ENCODE measurements at places on chromosomes 1 and 21.

- DNase-seq: no peak
Observed at GRCh38 chr1:197967066-197967465, 49.9 kb downstream of the LHX9 start.

DNA sequence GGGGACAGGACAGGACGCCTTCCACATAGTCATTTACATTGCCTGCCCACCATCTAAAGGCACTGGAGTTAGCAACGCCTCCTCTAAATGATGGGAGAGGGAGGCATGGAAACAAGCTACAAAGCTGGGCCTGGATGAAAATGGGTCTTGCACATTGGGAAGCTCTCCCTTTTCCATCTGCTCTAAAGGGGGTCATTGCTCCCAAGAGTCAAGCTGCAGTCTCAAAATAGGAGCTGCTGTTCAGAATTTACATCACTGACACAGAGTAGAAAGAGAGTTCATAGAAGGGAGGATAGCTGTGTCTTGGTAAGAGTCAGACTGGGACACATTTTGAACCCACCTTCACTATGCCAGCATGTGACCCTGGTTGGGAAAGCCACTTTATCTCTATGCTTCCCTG, 26.6 kb downstream of the RCSD1 start:
- no peak for DNase-seq

DNA sequence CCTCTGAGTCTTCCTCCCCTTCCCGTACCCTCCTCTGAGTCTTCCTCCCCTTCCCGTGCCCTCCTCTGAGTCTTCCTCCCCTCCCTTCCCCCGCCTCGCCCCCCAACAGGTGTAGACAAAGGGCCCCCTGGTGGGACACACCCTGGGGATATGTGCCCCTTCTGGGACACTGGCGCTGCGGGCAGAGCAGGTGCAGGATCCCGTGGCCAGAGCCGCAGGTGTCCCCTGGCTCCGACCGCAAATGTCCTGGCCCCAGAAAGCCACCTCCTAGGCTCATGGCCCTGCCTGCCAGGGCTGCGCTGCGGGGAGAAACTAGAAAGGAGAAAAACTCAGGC, 51.5 kb upstream of the ARHGEF16 start:
- DNase-seq: no peak

DNA sequence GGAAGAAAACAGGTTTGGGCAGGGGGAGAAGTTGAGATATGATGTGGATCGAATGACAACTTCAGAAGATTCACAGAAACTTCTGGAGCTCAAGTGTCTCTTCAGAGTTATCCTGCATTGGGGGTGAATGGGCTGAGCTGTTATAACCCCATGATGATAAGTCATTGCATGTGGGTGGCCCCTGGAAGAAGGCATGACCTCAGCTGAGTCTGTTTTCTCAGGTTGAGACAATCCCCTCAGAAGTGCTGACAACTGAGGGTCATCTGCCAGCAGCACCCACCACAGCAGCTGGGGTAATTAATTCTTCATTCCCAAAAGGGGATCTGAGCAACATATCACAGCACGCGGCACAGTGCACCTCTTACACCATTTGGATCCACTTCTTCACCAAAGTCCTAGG, 138.6 kb upstream of the CAMK1G start:
- peak; percentile 46 for DNase-seq

DNA sequence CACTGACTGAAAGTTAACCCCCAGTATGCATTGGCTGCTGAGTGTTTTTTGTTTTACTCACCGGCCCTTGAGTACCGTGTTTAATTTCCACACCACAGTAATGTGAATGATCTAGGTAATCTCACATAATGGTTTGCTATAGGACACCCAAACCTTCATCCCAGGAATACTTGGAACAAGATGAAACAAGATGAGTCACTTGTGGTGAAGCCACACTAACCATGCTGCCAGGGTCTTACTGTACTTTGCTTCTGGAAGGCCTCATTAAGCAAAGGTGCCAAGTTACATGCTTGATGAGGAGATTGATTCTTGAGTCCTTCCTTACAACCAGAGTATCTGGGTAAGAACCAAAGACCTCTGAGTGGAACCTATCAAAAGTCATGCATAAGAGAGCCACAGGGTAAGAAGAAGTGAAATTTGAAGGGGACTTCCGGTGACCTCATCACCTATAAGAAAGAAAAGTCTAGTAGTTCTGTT, 163.3 kb downstream of the NRIP1 start:
- DNase-seq: peak; percentile 73

GRCh38 chr21:46322351-46323226, 1.1 kb downstream of the C21orf58 start:
- peak; percentile 52 for DNase-seq

DNA sequence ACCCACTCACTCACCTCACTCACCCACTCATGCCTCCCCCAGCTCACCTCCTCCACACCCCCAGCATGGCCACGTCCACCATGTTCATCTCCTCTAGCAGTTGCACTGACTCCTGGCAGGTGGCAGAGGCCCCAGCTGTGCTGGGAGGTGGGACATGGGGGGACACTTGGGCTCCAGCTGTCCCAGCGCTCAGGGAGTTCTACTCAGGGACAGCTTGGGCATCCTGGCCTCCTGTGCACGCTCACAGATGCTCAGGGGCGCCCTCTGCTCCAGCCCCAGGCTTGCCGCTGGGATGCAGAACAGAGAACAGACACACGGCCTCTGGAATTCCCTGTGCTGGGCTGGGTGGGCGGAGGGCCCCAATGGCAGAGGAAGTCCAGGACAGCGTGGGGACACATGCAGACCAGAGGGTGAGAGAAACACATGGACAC, 5.2 kb downstream of the KRTAP10-8 start:
- no peak for DNase-seq

DNA sequence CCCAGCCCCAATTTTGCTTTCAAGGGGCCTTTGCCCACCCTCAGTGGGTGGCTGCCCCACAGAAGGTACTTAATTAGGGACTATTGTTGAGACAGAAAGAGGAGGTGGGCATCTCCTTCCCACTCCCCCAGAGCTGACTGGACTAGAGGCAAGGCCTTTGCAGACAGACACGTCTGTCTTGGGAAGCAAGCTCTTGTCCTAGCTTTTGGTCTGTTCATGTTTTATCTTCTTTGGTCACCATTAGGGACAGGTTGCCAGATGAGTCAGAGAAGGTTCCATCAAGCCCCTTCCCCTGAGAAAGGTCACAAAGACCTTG, 27.7 kb downstream of the PTAFR start:
- DNase-seq: no peak

GRCh38 chr1:56484695-56485094, 94.7 kb downstream of the PLPP3 start:
- no peak for DNase-seq

DNA sequence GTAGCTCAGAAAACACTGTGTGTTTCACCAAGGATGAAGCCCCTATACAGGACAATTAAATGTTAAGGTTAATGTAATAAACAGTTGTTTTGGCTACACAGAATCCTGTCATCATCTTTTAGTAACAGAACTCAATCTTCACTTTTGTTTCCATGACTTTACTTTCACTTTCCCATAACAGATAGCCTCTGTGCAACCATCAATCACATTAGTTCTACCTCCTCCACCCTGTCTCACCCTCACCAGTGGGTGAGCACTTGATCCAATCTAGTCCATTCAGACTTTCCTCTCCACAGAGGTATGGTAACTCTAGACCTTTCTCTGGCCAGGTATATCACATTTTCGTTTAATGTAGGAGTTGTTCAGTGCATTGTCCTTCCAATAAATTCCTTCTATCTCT, 1018.5 kb downstream of the ADGRL2 start:
- DNase-seq: no peak

DNA sequence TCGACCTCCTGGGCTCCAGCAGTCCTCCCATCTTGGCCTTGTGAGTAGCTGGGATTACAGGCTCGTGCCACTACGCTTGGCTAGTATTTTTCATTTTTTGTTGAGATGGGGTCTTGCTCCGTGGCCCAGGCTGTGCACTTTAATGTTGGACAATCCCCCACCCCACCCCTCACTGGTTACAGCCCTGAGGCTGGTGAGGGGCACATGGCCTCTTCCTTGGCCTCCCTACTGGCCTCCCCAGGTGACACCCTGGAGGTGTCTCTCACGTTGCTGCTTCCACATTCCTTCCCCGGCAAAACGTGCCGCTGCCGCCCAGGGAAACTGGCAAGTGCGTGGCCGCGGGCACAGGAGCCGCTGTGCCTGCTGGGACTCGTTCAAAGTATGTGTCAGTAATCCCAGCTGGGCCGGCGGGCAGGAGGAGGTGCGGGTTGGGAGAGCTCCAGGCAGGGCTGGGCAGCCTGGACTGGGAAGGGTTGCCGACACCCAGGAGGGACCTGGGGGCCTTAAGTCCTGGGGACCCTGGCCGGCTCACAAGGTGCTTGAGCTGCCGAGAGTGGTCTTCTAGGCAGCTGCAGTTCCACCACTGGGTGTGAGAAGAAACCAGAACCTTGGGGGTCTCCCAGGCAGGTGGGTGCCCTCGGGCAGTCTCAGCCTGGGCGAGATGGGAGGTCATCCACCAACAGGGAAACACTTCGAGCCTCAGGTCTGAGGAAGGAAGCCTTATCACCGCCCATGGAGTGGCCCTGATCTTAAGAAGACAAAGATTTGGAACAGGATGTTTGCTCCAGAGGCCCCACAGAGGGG, 6.5 kb downstream of the WNT3A start:
- DNase-seq: no peak

DNA sequence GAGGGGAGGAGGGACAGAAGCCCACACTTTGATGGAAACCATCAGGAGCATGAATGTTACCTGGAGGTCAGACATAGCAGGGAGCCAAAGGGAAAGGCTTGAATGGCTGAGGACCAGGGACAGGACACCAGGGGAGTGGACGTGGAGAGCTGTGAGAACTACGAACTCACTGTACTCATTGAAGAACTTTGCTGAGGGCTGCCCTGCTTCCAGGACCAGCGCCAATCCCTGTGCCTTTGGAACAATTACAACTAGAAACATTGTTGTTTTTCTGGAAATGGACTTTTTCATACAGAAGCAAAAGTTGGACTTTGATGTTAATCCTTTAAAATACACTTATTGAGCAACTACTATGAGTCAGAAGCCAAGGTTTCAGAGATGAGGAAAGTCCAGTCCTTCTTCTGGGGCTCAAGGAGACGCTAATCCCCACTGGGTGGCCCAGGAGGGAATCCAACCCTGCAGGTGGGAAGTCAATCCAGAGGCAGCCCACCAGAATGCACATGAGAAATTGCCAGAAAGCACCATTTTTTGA, 12.9 kb downstream of the TSPAN2 start:
- DNase-seq: peak; percentile 50

GRCh38 chr1:36609241-36610027, 126.7 kb upstream of the CSF3R start:
- peak; percentile 76 for DNase-seq

DNA sequence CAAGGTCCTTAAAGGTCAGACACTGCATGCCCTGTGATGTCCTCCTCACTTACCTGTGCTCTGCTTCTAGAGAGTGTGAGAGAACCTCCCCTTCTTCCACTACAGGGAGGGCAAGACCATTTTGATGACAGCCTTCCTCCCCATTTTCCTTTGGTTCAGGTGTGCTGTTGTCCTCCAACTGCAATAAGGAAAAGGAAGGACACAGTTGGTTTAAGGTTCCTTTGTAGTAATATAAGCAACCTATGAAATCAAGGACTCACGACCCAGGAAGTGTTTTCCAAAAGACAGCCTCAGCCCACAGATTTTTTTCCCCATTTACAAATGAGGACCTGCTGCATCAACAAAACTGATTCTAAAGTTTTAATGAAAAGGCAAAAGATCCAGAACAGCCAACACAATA, 6.6 kb upstream of the CCDC17 start:
- DNase-seq: no peak

GRCh38 chr1:173406783-173407230, 70.3 kb upstream of the PRDX6 start:
- DNase-seq: no peak

- no peak for DNase-seq
Observed at GRCh38 chr1:4396551-4396950, 257.9 kb upstream of the AJAP1 start.

DNA sequence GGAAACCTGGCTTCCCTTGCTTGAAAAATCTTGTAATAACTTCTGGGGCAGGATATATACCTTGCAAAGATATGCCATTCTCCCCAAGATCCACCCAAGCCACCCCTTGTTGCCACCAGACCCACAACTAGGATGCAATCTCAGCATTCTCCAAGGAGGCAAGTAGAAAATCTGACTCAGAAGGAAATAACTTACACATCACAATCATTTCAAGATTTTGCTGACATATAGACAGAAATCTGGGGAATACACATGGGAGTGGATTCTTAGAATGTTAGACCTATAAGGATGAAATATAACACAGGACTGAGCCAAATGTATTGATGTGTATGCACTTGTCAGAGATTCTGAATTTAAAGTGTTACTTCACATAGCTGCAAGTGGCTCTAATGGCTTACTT, 14.8 kb upstream of the ZDHHC18 start:
- DNase-seq: peak; percentile 60

GRCh38 chr1:167016100-167016750, 27.1 kb downstream of the MAEL start:
- peak; percentile 35 for DNase-seq

DNA sequence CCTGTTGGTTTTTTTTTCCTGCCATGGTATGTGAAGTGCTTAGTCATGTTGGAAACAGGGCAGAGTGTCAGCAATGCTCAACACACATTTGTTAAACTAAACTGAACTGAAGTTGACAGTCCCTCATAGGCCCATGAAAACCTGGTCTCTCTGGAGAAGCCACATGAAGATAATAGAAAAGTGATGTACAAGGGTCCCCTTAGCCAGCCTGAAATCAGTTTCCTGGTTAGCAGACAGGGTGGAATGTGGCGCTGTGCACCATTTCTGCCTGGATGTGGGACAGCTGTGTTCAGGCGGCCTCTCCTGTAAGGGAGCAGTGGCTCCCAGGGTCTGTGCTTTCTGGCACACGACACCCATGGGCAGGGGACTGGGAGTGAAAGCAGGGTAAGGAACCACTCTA, 9.9 kb upstream of the CHI3L1 start:
- DNase-seq: no peak

DNA sequence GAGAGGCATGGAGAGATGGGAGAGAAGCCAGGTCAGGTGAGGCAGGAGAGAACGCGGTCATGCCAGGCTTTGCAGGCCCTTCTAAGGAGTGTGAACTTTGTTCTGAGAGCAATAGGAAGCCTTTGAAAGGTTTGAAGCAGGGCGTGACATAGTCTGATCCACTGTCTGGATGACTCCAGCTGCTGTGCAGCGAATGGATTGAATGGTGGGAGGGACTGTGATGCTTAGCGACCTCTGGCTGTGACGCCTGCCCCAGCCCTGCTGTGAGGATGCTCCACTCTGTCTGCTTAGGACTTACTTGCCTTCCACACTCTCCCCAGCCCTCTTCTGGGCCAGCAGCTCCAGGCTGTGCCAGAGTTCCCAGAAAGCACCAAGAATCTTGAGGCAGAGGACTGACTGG, 41.8 kb upstream of the POU3F1 start:
- no peak for DNase-seq
